ENCODE measurements at places on chromosomes 6 and 20. TPM values are rescaled to one million over a fixed set of nuclear protein-coding genes. Genes with fewer than 3 reads are reported as not detected.

DNA sequence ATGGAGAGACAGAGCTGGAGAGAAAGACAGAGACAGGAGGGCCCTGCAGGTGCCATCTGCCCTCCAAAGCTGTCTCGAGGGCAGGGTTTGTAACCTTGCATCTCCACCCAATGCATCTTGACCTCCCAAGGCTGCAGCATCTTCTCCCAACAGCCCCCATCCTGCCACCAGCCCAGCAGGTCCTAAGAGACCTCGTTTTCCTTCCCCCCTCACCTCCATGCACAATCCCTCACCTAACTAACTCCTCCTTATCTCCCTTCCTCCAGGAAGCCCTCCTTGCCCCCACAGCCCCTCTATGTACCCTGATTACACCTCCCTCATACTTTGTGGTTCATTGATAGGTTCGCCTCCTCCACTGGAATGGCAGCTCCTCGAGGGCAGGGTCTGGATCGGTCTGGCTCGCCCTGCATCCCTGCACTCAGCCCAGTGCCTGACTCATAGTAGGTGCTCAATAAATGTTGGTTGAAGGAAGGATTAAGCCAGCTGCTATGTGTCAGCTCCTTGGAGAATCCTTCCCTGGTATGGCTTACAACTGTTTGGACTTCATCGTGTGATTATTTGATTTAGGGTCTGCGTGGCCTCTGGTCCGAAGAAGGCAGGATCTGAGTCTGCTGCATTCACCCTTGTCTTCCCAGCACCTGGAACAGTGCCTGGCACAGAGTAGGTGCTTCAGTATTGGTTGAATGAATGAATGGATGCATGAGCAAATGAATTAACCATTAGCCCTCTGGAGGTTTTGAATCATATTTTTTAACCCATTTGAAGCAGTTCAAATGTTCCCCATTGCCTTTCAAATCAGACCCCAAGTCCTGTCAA is 105.6 kb upstream of the PTPN1 start:
- peaks cover 55% of the 10 kb centered on the region for H3K4me1 ChIP-seq
- no peak for DNase-seq
- H3K4me3 ChIP-seq: no peak overlapping the region
- peak overlapping the region; percentile 88 for H3K27ac ChIP-seq
- H3K27me3 ChIP-seq: no peaks in the 10 kb centered on the region

Gene ISM1
- total RNA-seq: 5.9 TPM

- H3K27ac ChIP-seq: no peak overlapping the region
- H3K36me3 ChIP-seq: no peaks in the 10 kb centered on the region
- H3K27me3 ChIP-seq: no peaks in the 10 kb centered on the region
- DNase-seq: no peak
- H3K4me3 ChIP-seq: no peak overlapping the region
- peaks cover 8% of the 10 kb centered on the region for H3K4me1 ChIP-seq
Measured at GRCh38 chr6:150152891-150153876, 10.3 kb downstream of the PPP1R14C start.

Gene GMPR
- total RNA-seq: 62.1 TPM

Gene CLVS2
- 0.33 TPM for total RNA-seq

- no peak for DNase-seq
- H3K4me3 ChIP-seq: no peak overlapping the region
- H3K27ac ChIP-seq: no peak overlapping the region
- no peaks in the 10 kb centered on the region for H3K27me3 ChIP-seq
- no peaks in the 10 kb centered on the region for H3K36me3 ChIP-seq
- H3K4me1 ChIP-seq: no peaks in the 10 kb centered on the region
Measured at GRCh38 chr20:8930726-8931125, 138.2 kb upstream of the PLCB4 start.

DNA sequence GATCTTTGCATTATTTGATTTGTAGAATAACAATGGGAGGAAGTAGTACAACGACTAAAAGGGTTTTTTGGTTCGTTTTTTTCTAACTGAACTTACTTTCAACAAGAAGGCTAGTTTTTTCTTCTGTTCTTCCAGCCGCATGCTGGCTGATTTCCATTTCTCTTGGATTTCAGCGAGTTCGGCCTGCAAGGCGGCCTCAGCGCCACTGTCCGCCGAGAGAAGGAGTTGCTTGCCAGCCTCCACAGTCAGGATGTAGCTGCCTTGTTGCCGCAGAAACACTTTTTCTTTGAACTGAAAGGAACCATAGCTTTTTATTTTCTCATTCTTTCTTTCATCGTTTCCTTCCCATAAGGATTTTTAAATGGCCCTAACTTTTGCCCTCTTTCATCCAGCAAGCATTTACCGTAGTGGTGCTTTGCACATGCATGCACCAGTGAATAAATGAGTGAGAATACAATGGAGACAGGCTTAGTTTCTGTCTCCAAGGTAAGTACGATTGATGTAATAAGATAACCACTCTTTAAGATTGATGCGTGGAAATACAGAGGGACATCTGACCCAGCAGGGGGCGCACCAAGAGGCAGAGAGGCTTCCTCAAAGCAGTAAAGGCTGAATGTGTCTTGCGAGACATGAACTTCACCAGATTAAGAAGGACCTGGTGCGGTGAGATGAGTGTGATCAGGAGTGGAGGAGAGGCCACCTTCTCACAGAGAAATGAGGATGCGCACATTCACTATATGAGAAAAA is 398.8 kb downstream of the ESR1 start:
- no peaks in the 10 kb centered on the region for H3K27me3 ChIP-seq
- DNase-seq: no peak
- peaks cover 87% of the 10 kb centered on the region for H3K36me3 ChIP-seq
- no peak overlapping the region for H3K4me3 ChIP-seq

DNA sequence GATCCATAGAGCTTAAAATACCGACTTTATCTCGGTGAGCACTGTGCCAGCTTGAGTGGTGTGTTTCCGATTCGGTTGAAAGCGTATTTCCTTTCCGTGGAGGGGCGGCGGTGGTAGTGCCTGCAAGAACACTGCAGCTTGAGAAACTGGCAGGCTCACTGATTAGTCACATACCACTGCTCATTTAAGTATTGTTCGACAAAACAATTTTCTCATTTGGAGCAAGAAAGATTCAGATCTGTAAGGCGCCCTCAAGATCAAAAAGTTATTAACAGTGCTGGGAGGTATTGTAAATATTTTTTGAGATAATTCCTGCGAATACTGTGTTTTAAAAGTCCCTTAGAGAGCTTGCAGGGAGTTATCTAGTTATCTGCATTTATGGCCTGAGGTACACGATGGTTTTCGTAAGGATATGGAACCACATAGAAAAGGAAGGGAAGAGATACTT is 1.3 kb downstream of the MAPK14 start:
- peaks cover 24% of the 10 kb centered on the region for H3K4me1 ChIP-seq
- no peaks in the 10 kb centered on the region for H3K36me3 ChIP-seq
- H3K27ac ChIP-seq: peak overlapping the region; percentile 92
- no peak for DNase-seq

Gene SIGLEC1
- total RNA-seq: 13.1 TPM

- H3K4me1 ChIP-seq: no peaks in the 10 kb centered on the region
- H3K27ac ChIP-seq: no peak overlapping the region
- no peaks in the 10 kb centered on the region for H3K36me3 ChIP-seq
- DNase-seq: peak; percentile 29
- no peak overlapping the region for H3K4me3 ChIP-seq
- no peaks in the 10 kb centered on the region for H3K27me3 ChIP-seq
Measured at GRCh38 chr6:13881621-13882165, 43.1 kb upstream of the RNF182 start.

Gene LAMA2
- total RNA-seq: 153 TPM

Gene HDGFL1
- total RNA-seq: not detected

Gene PDYN
- not detected for total RNA-seq

- peaks cover 15% of the 10 kb centered on the region for H3K4me1 ChIP-seq
- H3K27me3 ChIP-seq: no peaks in the 10 kb centered on the region
- peak overlapping the region; percentile 18 for H3K4me3 ChIP-seq
- DNase-seq: no peak
- H3K27ac ChIP-seq: no peak overlapping the region
Measured at GRCh38 chr20:17870086-17870740, 98.4 kb downstream of the SNX5 start.

DNA sequence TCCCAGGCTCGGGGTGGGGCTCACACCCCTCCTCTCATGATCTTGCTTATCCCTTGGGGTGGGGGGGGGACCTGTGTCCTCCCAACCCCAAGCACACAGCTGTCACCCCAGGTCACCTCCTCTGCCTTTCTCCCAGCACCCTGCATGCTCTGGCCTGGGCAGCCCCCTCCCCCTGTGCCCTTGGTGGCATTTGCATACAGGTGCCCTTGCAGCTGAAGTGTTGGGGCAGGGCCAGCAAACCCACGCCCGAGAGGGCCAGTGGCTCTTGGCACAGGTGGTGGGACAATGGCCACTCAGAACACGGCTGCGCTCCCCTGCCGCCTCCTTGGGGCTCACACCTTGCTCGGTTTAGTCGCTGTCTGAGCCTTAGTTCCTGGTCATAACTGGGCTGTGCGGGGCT is 11.3 kb upstream of the MYT1 start:
- DNase-seq: no peak
- H3K4me1 ChIP-seq: no peaks in the 10 kb centered on the region
- H3K36me3 ChIP-seq: no peaks in the 10 kb centered on the region
- no peak overlapping the region for H3K27ac ChIP-seq
- no peak overlapping the region for H3K4me3 ChIP-seq

DNA sequence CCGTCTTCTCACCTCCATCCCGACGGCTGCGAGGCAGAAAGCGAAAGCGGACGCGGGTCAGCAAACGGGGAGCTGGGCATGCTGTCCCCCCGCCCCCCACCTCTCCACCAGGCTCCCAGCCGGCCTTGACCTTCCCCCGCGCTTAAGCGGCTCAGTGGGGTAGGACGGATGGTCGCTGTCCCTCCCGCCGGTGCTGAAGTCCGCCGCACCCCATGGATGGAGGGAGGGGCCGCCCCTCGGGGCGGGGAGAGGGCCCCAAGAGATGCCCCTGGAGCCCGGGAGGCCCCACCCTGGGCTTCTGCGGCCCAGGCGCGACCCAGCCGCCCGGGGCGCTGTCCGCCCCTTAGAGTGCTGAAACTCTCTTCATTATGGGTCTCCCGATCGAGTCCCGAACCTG is at the start of gene KCNB1:
TSS of gene KCNB1 (minus strand) at position 48 of the 397 bp plus-strand sequence. CDS start 188 bp downstream, outside the sequence.
- H3K27ac ChIP-seq: peak within 1 kb of the TSS; percentile 87
- DNase-seq: no peak
- H3K27me3 ChIP-seq: no peaks in the 10 kb centered on the region
- H3K4me1 ChIP-seq: peaks cover 71% of the 10 kb centered on the region
- no peaks in the 10 kb centered on the region for H3K36me3 ChIP-seq

Gene SNRPB
- 127 TPM for total RNA-seq

Gene SLC22A2
- not detected for total RNA-seq

DNA sequence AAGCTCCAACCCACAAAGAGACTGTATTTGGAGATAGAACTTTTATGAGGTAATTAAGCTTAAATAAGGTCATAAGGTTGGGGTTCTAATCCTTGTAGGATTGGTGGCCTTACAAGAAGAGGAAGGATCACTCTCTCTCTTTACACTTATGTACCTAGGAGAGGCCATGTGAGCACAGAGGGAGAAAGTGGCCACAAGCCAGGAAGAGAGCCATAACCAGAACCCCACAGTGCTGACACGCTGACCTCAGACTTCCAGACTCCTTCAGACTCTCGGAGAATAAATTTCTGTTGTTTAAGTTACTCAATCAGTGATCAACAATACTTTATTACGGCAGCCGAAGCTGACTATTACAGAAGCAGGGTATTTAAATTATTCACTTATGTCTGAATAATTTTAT is 430.5 kb upstream of the EPHA7 start:
- H3K4me3 ChIP-seq: no peak overlapping the region
- no peak overlapping the region for H3K27ac ChIP-seq
- H3K27me3 ChIP-seq: no peaks in the 10 kb centered on the region
- no peak for DNase-seq
- H3K4me1 ChIP-seq: peaks cover 4% of the 10 kb centered on the region

Gene BPIFA1
- total RNA-seq: not detected

GRCh38 chr6:30599625-30600324 is 17.3 kb downstream of the PPP1R10 start:
- no peak overlapping the region for H3K27ac ChIP-seq
- H3K36me3 ChIP-seq: peaks cover 44% of the 10 kb centered on the region
- H3K4me3 ChIP-seq: no peak overlapping the region

Gene EDEM2
- 14.4 TPM for total RNA-seq

DNA sequence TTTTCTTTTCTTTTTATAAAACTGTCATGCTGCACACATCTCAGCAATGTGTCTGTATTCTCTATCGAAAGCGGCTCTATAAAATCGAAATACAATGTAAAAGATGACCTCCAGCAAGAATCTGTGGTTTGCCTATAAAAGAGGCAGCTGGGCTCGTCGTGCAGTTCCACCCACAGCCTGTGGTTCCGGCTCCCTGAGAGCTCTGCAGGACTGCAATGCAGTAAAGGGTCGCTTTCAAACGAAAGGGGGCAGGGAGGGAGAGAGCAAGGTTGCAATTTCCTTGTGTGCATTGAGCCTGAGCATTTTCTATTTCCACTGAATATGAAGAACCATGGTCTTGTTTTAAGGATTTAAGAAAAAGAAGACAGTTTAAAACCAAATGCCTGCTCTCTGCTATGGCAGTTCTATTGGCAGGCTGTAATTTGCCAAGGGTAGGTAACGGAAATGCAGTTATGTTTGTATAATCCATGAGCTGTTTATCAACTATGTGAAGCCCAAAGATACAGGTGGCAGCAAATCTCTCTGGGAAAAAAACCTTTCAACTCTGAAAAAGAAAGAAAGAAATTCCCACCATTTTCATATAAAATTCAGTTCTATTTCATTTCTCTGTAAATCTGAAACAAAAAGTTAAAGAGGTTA is 236.5 kb downstream of the HACE1 start:
- DNase-seq: no peak
- no peak overlapping the region for H3K4me3 ChIP-seq
- no peaks in the 10 kb centered on the region for H3K4me1 ChIP-seq
- no peaks in the 10 kb centered on the region for H3K27me3 ChIP-seq

Gene PAK5
- 0.17 TPM for total RNA-seq

DNA sequence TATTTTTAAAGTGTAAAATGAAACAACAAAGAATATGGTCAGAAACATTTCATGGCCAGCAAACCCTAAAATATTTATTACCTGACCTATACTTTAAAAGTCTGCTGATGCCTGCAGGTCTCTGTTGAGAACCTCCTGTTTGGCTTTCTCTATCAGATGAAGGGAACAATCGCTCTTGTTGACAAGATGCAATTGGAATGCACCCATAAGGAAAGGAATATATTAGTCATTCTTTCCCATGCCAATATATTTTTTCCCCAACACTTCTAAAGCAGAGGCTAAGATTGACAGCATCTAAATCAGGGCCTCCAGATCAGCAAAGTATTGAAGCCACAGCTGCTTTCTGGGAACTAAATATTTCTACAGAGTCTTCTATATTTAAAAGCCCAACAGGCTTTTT is 897.8 kb downstream of the EPHA7 start:
- no peaks in the 10 kb centered on the region for H3K4me1 ChIP-seq
- H3K27ac ChIP-seq: no peak overlapping the region
- no peak overlapping the region for H3K4me3 ChIP-seq

Gene MAP3K5
- total RNA-seq: 22.7 TPM

GRCh38 chr20:63835021-63835858 is 4.2 kb upstream of the ZBTB46 start:
- H3K36me3 ChIP-seq: no peaks in the 10 kb centered on the region
- H3K27ac ChIP-seq: peak overlapping the region; percentile 68
- DNase-seq: no peak
- peaks cover 39% of the 10 kb centered on the region for H3K4me1 ChIP-seq
- H3K4me3 ChIP-seq: no peak overlapping the region

Measured in esophagus muscularis mucosa (tissue), 4 donors.